ENCODE measurements at places on chromosomes 12 and 14.

- no peak for DNase-seq
Measured at GRCh38 chr14:45070215-45070614, 13.7 kb upstream of the PRPF39 start.

- no peak for DNase-seq
Measured at GRCh38 chr12:94922561-94922960, 80.9 kb downstream of the NDUFA12 start.

- DNase-seq: no peak
Measured at GRCh38 chr14:67457782-67458181, 30.7 kb downstream of the TMEM229B start.

DNA sequence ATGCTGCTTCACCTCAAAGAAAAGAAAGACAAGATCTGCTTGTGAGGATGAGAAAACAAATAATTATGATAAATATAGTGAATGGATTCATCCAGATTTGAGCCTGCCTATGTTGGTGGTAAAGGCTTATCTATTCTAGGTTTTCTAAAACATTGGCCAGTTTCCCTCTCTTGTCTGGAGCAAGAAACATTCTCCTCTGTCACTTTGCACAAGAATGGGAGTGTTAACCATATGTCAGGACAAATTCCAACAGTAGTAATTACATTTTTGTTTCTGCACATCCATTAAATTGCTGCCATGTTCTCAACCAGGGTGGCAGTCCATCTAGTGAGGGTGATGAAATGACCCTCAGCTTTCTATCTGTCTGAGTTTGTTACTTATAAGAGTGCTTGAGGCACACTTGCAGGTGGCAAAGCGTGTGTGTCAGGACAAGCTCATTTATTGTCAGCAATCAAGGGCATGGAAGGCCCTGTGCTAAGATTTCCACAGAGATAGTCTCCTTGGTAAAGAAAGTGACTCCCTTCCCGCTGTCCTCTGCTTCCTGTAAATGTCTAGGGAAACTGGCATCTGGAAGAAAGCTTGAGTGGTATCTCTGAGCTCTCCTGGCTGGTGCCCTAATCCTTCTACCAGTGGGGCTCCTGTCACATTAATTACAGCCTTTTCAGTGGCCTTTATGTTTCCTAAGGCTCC is 502.1 kb upstream of the FLRT2 start:
- no peak for DNase-seq

DNA sequence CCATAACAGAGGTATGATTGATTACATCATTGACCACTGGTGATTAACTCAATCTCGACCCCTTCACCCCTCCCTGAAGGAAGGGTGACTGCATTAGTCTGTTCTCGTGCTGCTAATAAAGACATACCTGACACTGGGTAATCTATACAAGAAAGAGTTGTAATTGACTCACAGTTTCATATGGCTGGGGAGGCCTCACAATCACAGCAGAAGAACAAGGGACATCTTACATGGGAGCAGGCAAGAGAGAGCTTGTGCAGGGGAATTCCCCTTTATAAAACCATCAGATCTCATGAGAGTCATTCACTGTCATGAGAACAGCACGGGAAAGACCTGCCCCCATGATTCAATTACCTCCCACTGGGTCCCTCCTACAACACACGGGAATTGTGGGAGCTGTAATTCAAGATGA is 55.9 kb upstream of the TMCC3 start:
- peak; percentile 63 for DNase-seq

DNA sequence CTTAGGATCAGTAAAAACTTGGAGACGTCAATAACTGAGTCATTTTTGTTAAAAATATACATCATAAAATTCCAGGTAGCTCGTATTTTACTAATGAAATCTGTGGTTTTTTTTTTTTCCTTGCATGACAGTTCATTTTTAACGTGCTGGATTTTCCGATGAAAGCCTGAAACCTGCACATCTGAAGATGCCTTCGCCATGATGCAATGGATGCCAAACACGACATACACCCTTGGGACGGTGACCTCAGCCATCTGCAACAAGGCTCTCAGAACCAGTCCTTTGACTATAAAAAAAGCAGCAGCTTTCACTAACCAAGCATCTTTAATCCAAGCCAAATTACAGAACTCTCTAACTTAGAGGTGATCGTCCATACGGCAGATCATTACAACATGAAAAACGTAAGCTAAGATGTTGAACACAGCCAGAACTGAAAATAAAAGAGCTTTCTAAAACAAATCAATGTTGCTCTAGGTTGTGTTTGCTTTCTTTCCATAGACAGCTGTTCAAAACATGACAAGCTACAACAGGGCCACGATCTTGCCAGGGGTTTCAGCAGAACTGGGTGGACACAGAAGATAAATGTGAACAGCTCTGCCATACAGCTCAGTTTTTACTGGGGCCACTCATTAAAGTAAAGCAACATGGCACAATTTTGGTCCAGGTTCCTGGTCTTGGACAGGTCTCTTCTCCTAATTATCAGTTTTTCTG is 7.8 kb downstream of the NIN start:
- DNase-seq: no peak

DNA sequence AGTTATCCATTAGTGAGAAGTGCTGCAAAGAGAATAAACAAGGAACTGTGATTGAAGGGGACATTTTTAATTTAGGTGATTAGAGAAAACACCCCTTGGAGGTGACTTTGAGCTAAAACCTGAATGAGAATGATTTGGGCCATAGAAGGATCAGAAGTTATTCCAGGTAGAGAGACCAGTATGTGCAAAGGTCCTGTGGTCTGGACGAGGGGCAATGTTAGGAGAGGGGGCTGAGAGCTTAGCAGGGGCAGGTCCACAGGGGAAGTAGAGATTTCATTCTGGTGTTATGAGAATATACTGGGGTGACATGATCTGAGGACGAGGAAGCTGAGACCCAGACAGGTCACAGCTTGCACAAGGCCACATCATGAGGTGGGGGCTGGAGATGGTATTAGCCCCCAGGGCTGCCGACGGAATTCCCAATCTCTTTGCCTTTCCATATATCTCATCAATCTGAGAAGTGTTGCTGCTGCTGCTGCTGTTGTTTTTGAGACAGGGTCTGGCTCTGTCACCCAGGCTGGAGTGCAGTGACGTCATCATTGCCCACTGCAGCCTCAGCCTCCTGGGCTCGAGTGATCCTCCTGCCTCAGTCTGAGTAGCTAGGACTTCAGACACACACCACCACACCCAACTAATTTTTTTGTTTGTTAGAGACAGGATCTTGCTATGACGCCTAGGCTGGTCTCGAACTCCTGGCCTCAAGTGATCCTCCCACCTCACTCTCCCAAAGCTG is 55.6 kb downstream of the KCTD10 start:
- no peak for DNase-seq

DNA sequence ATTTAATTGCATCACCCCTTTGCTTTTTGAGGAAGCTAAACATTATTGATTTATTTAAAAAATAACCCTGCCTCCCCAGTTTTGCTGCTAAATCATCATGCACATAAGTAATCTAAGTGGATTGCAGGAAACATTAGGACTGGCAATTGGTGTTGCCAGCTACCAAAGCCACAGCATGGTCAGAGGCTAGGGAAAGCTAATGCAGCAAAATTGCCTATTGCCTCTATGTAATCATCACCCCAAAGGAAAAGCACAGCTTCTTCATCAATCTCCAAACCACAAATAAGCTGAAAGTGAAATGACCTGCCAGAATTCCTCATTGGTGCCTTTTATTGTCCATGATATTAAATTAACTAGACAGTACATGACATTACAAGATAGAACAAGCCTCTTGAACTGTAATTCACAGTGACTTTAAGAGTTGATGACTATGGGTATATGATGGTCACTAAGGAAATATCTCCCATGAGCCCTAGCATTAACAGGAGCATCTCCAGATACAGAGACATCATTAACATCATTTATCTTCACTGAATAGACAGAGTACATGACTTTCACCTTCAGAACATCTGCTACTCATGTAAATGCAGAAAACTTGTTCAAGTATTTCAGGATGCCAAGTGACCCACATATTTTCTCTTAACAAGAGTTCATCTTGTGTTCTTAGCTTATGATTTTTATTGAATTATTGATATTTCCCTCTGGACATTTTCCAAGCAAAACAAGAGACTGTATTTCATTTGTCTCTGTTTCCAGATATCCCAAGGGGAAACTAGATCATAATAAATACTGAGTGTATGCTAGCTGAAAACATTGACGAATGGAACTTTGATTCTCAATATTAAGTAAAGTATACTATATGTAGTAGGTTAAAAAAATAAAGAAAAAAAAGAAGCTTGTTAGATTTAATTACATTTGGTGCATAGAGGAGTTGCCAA is 29.4 kb downstream of the PTPRR start:
- DNase-seq: no peak

Measured in suppressor macrophage (primary cell).